Pulmonary artery endothelial cell (primary cell): ENCODE measurements at places on chromosomes 7 and 10.

- no peak for DNase-seq
Observed at GRCh38 chr10:115829521-115830205, 443.3 kb downstream of the GFRA1 start.

- DNase-seq: no peak
Observed at GRCh38 chr7:35019801-35020200, 17.5 kb downstream of the DPY19L1 start.

DNA sequence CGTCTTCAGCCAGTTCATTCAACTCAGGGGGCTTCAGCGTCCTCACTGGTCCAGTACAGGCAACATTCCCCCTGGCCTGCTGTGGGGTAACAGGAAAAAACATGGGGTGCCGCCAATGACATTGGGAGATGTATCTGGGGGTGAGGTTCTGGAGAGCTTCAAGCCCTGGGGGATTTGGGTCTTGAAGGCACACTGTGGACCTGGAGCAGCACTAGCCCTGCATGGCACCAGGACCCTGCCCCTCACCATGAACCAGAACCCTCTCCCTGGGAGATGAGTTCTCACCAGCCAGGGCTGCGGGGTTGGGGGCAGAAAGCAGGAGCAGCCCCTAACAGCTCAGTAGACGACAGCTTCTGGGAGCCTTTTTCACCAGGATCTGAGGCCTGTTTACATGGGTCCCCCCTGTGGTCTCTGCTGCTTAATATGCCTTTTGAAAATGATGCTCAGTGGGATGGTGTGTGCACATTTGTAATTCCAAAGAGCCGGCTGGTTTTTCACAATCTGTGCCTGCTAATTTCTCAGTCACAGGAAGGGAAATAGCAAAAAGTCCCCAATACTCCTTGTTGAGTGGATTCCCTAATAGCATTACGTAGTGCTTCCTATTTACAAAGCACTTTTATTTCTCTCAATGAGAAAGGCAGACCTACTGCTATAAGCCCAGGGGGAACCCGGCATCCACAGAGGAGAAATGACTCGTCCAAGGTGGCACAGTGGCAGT, 509.5 kb downstream of the RPS24 start:
- DNase-seq: no peak

DNA sequence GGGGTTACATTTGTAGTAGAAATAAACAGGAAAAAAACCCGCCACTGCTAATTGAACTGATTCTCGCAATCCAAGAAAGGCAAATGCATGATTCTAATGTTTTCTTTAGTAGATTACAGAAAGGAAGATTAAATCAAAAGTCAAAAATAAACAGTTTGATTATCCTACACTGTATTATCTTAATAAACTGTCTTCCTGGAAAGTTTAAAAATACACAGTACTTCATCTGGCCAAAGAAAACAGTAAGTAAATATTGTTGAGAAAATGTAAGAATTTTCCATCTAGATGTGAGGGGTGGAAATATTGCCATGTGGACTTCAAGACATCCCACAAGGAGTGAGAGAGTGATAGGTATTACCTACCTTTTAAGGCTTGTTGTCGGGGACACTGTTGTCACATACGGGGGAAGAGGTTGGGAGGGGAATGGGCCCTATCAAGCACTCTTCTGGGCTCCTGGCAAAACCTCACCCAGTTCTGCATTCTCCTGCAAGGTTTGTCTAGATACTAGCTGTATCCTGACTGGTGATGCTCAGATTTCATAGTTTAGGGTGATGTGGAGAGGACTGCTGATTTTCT, 17.8 kb downstream of the GRK5 start:
- DNase-seq: no peak

DNA sequence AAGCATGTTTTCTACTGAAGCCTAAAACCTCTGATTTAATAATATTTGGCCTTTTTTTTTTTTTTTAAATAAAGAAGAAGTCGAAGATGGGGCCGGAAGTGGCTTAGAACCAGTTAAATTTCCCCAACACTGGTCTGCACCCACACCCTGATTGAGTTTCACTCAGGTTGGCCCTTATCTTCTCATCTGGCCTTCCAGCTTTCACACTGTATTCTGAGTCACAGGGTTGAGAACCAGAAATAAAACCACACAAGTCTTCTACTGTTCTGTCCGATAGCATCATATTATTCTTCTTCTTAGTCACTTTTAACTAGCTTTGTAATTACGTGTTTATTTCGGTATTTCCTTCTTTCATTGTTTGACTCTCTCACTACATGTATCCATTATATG, 9.9 kb downstream of the ZNF365 start:
- no peak for DNase-seq

GRCh38 chr10:381805-382204, 246.6 kb downstream of the ZMYND11 start:
- no peak for DNase-seq

GRCh38 chr7:44156453-44157010, 15.4 kb upstream of the MYL7 start:
- DNase-seq: no peak

- no peak for DNase-seq
Observed at GRCh38 chr7:114759347-114760062, 162.4 kb upstream of the MDFIC start.

DNA sequence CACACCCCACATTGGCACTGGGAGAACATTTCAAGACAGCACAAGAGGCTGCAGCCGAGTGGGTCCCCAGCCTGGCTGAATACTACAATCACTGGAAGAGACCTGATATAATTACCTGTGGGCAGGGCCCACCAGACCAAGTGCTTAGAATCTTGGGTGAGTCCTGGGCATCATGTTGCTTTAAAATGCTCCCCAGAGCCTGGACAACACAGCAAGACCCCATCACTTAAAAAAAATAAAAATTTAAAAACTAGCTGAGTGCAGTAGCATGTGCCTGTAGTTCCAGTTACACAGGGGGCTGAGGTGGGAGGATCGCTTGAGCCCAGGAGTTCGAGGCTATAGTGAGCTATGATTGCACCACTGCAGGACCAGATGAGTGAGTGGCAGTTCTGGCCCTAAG, 28.1 kb downstream of the FAM171A1 start:
- no peak for DNase-seq

DNA sequence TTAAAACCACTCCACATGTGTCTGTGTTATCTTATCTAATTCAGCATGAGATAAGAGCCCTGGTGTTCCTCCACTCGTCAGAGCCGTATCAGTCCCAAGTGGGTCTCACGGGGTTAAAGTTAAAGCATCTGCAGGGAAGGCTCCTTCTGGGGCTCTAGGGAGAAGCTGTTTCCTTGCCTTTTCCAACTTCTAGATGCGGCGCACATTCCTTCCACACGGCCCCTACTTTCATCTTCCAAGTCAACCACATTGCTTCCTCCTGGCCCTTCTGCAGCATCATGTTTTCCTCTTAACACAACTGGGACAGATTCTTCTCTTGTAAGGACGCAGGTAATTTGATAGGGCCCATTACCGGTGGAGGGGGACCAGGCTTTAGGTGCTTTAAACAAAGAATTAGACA, 620.1 kb upstream of the DPP6 start:
- no peak for DNase-seq

DNA sequence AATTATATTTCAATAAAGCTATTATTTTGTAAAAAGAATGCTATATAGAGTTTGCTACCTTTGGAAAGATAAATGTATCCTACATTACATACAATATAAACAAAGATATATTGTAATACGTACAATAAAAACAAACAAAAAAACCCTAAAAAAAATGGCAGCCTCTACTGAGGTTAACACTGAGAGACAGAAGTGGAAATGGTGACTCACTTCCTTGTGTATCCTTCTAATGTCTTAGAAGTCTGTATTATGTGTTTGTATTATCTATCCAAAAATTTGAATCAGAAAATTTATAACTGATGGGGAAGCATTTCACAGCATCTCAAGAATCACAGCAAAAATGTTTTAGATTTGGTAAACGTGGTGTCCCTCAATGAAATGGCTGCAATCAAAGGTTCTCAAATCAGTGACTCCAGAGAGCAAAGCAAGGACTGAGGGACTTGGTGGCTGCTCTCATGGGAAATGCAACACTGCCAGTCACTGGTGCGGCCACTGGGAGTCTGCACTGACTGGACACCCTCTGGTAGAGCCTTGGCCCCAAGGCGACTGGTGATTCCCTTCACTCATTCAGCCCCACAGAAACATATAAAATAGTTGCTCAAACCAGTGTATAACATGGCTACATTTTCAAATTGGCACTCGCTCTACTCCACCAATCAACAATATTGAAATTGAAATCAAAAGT, 53.8 kb downstream of the PANK1 start:
- no peak for DNase-seq

GRCh38 chr10:24215196-24215595, 6.3 kb downstream of the KIAA1217 start:
- DNase-seq: no peak

- DNase-seq: no peak
Observed at GRCh38 chr10:101897633-101898032, 54.0 kb upstream of the KCNIP2 start.

- DNase-seq: no peak
Observed at GRCh38 chr10:131854579-131855335, 46.1 kb upstream of the PPP2R2D start.
